ENCODE measurements at places on chromosomes 4 and X.

DNA sequence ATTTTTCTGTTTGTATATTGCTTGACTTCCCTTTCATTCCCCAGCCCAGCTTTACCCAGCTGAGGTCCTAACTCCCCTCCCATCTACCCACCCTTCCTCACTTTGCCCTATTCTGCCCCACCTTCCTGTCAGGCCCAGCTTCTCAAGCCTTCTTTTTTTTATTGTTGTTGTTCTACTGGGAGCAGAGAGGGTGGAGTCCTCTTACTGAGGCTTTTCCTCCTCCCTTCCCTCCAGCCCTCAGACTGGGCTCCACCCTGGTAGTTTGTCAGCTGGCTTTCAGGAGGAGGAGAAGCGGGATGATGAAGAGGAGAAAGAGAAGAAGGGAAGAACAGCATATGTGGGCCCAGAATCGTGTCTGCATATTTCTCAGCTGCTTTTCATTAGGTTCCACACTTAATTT, 3.2 kb upstream of the KLF8 start:
- no peak for DNase-seq

DNA sequence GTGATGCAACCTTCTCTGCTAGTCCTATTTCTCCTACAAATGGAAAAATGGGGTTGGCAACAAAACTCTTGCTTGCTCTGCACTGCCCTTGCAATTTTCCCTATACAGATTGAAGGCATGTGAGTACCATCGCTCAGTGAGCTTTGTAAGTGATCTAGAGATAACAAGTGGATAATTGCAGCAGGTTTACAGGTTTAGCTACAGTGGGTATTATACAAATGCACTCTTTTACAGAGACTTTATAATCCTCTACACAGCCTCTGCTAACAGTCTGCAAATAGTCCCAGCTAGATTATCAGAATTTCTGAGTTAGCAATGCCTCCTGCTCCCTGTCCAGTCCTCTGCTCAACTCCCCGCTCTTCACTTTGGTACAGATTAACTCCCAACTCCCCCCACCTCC, 11.1 kb downstream of the LEF1 start:
- DNase-seq = no peak

- DNase-seq = no peak
These were observed 472.5 kb upstream of the RPS6KA3 start for GRCh38 chrX:20739038-20739745.

DNA sequence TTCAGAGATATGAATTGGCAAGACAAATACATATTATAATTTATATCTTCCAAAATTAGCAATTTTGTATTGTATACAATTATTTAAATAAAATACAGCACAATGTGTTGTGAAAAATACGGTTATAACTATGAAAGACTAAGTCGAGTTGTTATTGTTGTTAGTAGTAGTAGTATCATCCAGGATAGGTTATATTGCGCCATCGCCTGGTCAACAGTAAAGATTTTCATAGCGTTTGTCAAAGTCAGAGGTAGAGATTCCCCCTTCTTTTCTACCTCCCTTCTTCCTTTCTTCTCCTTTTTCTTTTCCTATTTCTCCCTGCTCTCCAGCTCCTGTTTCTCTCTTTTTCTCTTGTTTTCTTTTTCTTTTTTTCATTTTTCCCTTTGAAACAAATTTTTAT, 499.1 kb upstream of the EPHA5 start:
- DNase-seq = no peak

DNA sequence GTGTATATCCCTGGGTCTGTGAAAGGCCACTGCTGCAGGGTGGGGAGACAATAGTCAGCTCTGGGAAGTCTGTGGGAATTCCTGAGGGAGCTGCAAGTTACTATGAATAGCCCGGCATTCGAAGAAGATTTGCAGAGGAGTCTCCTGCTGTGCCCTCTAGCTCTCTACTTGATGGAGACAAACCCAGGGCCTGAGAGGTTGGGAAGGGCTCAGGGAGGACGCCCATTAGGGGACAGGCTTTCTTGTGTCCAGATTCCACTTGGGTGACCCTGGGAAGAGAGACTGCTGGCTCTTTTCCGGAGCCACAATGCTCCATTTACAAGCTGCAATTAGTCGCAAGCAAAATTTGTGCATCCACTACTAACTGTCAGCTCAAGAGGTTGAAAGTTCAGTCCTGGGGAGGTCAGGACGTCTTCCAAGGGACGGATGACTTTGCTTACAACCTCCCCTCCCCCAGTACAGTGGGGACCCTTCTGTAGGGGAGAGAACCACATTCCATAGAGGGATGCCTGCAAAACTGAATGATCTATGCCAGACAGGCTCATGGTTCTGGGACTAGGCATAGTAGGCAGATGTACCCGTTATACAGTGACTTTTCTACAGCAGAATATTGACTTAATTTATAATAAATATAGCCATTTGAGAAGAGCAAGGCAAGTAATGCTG, 48.2 kb upstream of the PHOX2B start:
- no peak for DNase-seq

GRCh38 chr4:76302826-76303438, 3.6 kb upstream of the STBD1 start:
- no peak for DNase-seq

DNA sequence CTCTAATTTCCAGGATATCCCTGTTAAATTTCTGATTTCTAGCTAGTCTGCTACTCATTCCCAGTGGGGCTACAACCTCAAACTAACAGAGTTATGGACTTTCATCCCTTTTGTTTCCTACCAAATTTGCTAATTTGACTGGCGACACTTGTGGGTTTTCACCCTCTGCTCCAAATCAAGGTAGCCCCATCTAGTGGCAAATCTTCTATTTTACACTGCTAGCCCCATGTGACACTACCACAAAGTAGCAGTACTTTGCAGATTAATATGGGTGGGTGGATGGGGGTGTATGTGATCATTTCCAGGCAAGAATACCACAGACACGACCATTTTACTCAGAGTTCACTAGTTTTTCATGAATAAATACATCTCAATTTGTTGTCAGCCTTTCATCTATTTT, 150.3 kb downstream of the MSL3 start:
- peak; percentile 2 for DNase-seq

- DNase-seq = no peak
These were observed 27.1 kb downstream of the AWAT2 start for GRCh38 chrX:70022616-70023015.

GRCh38 chr4:83150653-83151330, 36.3 kb upstream of the PLAC8 start:
- no peak for DNase-seq

- DNase-seq = no peak
These were observed 557 bp upstream of the USP38 start for GRCh38 chr4:143184217-143184502.

GRCh38 chrX:19075754-19076153, 46.5 kb downstream of the ADGRG2 start:
- DNase-seq = no peak

- no peak for DNase-seq
These were observed 309.2 kb upstream of the EMCN start for GRCh38 chr4:100826808-100827548.

DNA sequence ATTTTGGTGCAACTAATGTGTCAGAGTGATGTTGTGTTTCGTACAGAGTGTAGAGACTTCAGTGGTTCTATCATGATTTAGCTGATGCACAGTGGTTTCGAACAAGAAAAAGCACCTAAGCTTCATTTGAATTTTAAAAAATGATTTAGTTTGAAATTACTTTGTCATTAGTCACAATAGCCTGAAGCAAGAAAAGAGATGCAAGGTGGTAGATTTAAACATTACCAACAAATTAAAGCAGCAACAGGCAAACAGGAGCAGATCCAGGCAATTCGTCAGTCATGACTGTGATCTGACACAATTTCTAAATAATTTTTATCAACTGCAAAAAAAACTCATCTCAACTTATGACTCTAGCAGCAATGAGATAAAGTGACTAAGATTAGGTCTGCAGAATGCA, 24.6 kb upstream of the COX7B2 start:
- no peak for DNase-seq

DNA sequence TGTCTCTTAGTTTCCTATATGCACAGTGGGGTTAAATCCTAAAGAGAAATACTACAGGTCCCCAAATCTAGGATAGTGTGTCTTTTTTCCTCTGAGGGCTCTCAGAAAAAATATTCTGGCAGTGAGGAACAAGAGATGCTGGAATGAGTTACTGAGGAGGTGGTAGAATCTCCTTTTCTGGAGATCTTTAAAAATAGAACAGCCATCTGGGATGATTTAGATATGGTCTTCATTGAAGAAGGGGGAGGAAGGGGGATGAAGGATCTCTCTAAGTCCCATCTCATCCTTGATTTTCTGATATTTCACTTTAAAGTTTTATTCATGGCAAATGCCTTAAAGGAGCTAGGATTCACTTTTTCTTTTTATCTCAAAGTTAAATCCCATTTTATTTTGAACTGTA, 235.0 kb downstream of the MAML3 start:
- no peak for DNase-seq

DNA sequence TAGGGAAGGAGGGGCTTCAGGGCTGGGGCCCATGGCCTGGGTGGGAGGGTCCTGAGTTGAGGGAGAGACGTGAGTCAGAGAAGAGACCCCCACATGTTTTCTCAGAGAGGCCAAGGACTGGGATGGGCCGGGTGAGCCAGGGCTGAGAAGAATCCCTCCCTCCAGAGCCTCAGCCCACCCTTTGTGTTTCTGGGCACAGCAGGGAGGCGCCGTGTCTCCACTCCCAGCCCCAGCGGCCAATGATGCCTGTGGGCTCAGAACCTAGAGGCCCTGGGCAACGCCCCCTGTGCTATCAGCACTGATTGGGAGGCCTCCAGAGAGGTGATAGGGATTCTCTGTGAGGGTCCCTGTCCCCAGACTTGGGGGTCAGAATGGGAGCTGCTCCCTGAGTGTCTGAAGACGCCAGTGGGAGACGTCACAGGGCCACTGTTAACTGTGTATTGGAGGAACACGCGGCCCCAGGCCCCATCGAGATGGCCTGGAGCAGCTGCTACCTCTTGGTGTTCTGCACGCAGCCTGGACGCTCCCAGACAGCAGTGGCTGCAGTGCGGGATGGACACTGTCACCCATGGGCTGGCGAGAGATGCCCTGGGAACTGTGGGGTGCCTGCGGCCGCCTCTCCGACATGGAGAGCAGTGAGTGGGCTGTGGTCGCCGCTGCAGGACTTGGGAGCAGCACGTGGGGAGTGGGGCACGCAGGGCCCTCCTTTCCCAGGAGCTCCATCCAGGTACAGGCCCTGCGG, 8.5 kb downstream of the FGFRL1 start:
- no peak for DNase-seq

- DNase-seq = no peak
These were observed 17.9 kb downstream of the OCRL start for GRCh38 chrX:129557844-129558480.

DNA sequence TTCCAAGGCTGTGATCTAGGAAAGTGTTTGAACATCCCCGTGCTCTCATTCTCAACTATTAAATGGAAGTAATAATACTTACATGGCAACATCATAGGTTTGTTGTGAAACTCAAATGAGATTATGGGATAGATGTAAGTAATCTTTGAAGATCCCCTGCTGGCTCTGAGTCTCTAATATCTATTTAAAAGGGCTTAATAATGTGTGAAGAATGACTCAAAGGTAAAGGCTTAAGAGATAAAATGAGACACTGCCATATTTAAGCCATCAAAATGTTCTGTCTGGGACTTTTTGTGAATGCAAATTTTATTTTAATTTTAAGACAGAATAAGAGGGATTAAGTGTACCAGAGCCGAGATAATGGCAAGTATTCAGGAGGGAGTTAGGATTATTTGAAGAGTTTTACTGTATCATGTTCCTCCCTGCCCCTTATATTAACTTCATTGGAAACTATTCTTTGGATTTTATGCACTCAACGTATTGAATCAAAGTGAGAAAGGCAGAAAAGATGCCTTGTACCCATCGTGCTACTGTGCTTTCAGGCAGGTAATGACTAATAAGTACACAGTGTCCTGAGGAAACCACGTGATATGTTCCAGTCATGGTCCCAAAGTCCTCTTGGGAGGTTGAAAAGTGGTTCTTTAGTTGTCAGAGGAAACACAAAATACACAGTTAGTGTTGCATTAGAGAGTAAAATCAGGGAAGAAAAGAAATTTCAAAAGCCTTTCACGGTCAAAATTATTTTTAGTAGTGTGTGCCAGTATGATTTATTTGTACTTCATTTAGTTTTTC, 192.4 kb downstream of the RBM46 start:
- DNase-seq = no peak

- no peak for DNase-seq
These were observed 14.7 kb upstream of the VSIG1 start for GRCh38 chrX:108029928-108030711.

DNA sequence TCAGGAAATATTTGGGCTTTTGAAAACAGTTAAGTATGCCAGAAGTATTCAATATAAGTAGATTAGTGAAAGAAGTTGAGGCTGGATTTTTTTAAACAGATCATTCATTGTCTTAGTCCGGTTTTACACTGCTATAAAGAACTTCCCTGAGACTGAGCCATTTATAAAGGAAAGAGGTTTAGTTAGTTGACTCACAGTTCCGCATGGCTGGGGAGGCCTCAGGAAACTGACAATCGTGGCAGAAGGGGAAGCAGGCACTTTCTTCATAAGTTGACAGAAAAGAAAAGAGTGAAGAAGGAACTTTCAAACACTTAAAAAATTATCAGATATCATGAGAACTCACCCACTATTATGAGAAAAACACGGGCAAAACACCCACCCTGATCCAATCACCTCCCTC, 31.1 kb upstream of the CYLC1 start:
- DNase-seq = no peak

GRCh38 chrX:120334603-120335002, 23.3 kb upstream of the TMEM255A start:
- no peak for DNase-seq

DNA sequence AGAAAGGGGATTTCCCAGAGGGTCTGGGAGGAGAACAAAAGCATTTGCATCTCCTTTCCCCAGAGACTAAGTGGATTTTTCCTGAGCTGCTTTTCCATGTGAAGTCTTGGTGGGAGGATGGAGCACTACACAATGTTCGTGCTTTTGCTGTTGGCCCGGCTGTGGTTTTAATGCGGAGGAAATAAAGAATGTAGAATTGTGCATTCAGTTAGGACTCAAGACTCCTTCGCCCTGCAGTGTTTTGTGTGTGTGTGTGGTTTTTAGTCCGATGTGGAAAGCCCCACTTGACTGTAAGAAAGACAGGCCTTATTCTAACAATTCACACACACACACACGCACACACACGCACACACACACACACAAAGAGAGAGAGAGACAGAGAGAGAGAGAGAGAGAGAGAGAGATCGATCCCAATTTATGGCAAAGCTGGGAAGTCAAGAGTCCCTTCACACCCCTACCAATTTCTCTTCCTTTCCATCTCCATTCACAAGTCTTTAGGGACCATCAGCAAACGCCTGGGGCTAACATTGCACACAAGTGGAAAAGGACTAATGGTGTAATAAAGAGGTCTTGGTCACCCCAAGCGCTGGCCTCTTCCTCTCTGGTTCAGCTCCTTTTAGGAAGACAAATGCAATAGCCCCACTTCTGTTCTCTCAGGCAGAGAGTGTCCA, 44.2 kb downstream of the CLDN34 start:
- peak; percentile 14 for DNase-seq

- DNase-seq = no peak
These were observed 3.5 kb downstream of the ENAM start for GRCh38 chr4:70632028-70632427.

- no peak for DNase-seq
These were observed 2201.2 kb downstream of the ARAP2 start for GRCh38 chr4:34043131-34043530.

Measured in CD4-positive, alpha-beta T cell treated with Interleukin-6 for 4 hours (primary cell).